NCI-H2081 treated with DMSO at 0.1 percent for 48 hours (cell line): ENCODE measurements at places on chromosomes 12 and 14.
A peak's percentile ranks its signal among the peaks of the same experiment; 100 is the strongest.

- peak; percentile 90 for DNase-seq
Measured at GRCh38 chr14:44463356-44464004, 43.6 kb downstream of the FSCB start.

- no peak for DNase-seq
Measured at GRCh38 chr12:108498136-108498535, 16.9 kb upstream of the FICD start.

DNA sequence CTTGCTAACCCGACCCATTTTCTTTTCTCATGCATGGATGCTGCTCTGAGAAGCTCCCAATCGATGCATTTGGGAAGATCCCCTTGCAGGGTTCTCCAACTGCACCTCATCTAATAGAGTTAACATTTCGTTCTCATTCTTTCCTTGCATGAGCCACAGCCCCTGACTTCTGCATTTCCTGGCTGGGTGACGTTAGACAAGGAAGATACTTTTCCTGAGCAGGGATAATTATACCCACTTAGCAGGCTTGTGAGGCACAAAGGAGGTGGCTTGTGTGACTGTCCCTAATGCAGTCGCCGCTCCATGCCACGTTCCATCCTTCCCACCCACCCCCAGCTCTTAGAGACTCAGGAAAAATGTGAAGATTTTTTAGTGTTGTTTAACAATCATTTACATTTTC is 195.1 kb downstream of the CHST11 start:
- no peak for DNase-seq

- DNase-seq, result no peak
Measured at GRCh38 chr12:3323002-3323685, 167.9 kb upstream of the PRMT8 start.

DNA sequence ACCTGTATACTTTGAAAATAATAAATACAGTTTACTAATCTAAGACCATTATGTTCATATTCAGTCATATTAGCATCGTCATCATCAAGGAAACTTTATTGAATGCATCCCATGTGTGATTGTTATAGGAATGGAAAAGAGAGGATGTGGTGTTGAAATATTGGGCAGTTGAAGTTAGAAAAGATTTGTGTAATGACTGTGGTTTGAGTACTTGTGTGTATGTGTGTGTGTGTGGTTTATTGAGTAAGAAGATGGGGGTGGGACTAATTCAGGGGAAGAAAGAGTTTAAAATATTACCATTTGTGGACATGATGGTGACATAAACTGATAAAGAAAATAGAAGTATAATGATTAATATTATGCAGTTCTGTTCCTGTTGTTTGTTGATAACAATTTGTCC is 238.7 kb upstream of the SEL1L start:
- DNase-seq, result no peak

- DNase-seq, result no peak
Measured at GRCh38 chr14:96795109-96795828, 1.9 kb upstream of the VRK1 start.

GRCh38 chr12:45547132-45547531 is 182.4 kb upstream of the ARID2 start:
- DNase-seq, result no peak

GRCh38 chr14:36524220-36524837 is 4.3 kb upstream of the NKX2-1 start:
- no peak for DNase-seq

DNA sequence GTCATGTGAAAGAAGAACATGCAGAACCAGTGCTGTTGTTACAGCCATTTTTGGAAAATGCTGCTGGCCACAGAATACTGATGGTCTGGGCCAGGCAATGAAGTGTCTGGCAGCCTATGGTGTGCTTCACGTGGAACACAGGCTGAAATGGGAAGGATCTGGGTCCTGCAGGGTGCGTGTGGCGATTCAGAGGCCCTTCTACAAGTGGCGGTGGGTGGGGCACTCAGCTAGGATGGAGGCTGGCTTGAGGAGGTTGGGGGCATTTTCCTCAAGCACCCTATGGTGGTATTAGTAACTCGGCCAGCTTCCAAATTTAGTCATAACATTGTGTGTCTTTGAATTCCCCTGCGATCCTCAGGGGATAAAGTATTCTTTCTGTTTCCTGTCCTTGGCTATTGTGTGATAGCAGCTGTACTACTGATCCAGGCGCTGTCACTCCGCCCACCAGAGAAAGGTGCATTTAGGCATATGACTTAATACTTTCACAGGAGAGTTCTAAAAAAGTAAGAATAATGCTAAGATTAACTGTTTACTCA is 9.2 kb upstream of the RAD52 start:
- no peak for DNase-seq

DNA sequence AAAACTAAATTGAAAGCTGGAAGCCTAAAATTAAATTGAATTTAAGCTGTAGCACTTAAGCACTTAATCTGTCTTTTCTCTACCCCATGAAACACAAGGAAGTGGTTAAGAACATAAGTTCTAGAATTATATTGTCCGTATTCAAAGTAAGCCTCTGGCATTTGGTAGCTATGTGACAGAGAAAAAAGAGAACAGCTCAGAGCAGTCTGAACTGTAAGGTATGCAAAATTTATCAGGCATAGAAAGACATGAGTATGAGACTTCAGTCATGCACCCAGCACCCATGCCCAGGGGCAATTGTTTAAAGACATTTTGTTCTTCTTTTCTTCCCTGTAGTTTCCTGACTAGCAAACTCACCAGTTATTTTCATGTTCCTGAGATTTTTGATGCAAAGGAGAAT is 116.7 kb downstream of the KCNMB4 start:
- DNase-seq, result no peak

GRCh38 chr14:64260418-64260817 is 33.8 kb downstream of the ESR2 start:
- no peak for DNase-seq

- no peak for DNase-seq
Measured at GRCh38 chr14:44898551-44898950, 63.2 kb downstream of the KLHL28 start.

- no peak for DNase-seq
Measured at GRCh38 chr12:123119808-123120207, 31.1 kb downstream of the PITPNM2 start.

DNA sequence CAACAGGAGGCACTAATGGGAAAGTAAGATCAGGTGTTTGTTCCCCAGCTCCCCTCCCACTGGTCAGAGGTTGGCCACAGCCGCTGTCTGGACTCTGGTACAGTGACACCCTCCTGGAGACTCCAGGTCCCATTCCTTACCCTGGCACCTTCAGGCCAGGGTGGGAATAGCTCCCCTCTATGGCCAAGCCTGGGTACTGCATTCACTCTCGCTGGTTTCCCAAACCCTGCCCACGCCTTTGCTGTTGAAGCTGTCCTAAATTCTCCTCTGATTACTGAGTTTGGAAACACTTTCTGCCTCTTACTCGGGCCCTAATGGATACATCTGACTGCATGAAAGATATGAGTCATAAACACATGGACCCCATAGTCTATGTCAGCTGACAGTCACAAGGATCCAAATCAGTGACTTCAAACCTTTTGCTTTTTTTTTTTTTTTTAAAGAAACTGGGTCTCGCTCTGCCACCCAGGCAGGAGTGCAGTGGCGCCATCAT is 17.9 kb downstream of the HRK start:
- DNase-seq, result no peak

DNA sequence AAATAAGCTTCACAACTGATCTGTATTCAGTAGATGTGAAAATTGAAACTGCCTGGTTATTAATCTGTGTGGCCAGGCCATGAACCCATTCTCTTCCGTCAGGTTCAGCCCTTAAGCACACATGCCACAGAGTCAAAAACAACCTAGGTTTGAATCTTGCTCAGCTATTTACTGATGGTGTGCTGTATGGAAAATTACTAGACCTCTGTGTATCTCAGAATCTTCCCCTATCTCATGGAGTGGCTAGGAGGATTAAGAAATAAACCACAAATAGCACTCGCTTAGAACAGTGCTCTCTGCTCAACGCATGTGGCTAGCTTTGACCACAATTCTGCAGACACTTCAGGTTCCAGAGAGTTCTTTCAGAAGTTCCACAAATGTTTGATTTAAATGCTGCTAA is 240.7 kb upstream of the PLEKHG7 start:
- DNase-seq, result no peak

DNA sequence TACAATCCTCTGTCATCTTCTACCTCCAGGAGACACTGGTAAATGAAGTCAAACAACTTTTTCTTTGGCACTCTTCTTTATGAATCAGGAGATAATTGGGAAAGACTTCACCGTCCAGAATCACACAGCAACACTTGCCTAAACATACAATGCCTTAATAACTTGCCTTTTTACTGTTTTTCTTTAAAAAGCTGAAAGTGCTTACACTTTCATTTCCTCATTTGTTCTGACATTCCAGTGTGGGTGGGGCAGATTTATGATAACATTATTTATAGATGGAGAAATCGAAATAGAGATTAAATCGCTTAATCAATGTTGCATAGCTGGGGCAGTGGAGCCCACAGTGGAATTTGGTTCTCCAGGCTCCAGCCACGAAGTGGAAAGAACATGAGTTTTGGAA is 2.8 kb upstream of the FRS2 start:
- DNase-seq, result no peak

DNA sequence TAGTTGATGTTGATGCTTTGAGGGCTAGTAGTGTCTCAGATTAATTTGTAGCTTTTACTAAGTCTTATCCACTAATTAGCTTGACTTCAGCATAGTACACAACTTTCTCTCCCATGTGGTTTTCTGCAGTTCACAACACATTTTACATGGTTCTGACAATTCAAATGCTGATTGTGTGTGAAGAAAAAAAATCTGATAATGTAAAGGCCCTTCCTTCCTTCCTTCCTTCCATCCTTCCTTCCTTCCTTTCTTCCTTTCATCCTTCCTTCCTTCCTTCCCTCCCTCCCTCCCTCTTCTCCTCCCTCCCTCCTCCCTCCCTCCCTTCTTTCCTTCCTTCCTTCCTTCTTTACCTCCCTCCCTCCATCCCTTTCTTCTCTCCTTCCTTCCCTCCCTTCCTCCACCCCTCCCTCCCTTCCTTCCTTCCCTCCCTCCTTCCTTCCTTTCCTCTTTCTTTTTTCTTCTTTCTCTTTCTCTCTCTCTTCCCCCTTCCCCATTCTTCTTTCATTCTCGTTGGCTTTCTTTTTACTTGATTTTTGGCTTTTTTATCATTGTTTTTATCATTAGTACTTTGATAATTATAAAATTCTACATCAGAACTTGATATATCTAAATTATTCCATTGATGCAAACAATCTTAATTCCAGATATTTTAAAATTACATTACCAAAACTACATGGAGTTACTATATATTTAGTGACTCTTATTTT is 1415.6 kb downstream of the LRFN5 start:
- DNase-seq, result no peak

- DNase-seq, result no peak
Measured at GRCh38 chr14:68634874-68635595, 157.8 kb downstream of the ZFP36L1 start.

- DNase-seq, result no peak
Measured at GRCh38 chr12:131126662-131127173, 173.0 kb downstream of the ADGRD1 start.

GRCh38 chr14:58587271-58587670 is 50.5 kb upstream of the DACT1 start:
- no peak for DNase-seq

DNA sequence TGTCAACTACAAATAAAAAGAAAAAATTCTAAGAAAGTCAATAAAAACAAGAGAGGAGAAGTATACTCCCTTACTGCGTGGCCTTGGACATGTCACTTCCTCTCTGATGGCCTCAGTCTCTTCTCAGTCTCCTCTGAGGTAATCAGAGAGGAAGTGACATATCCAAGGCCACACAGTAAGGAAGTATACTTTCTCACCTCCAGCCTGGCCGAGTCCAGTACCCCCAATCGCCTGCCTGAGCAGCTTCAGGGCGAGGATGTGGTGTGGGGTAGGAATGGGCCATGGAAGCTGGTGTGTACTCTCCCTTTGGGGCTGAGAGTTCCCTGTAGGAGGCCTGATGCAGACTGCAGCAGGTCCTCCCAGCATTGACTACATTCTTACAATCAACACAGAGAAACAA is 15.8 kb downstream of the VDR start:
- DNase-seq, result no peak

- DNase-seq, result no peak
Measured at GRCh38 chr14:75941030-75941429, 40.8 kb downstream of the TGFB3 start.

DNA sequence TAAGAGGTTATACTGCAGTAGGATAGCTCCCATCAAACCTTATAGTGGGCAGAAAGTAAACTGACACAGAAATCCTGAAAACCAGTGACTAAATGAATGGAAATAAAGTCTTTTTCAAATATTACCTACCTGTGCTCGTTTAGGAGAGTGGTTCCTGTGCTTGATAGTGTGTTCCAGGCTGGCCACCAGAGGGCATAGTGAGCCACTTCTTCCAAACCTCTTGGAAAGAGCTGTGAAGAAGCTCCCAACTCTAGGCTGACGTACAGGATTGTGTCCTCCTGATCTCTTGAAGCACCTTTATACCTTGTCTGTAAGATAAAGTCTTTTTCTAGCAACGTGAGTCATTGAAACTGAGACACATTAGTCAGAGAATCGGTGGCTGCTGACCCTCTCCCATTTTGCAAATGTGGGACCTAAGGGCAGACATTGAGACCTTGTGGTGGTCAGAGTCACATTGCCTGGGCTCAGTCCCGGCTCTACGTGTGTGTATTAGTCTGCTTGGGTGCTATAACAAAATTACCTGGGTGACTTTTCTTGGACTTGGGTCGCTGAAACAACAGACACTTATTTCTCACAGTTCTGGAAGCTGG is 17.6 kb downstream of the TDP1 start:
- DNase-seq, result peak; percentile 13

- no peak for DNase-seq
Measured at GRCh38 chr12:100145643-100146042, 3.0 kb upstream of the BLTP3B start.

DNA sequence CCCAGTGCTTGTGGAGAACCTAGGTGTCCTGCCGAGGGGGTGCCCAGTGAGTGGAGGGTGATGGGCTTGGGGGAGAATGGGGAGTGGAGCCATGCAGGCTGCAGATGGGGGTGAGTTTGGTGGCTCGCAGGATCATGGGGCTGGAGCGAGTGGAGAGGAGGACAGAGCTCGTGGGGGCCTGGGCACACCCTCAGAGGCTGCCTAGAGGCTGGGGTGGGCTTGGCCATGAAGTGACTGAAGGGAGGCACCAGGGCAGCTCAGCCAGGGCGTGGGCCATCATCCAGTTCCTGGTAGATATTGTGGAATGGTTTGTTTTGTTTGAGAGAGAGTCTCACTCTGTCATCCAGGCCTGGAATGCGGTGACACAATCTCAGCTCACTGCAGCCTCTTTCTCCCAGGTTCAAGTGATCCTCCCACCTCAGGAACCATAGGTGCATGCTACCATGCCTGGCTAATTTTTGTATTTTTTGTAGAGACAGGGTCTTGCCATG is 43.4 kb upstream of the AMN start:
- no peak for DNase-seq

GRCh38 chr14:22300646-22301045 is 288.4 kb downstream of the DAD1 start:
- no peak for DNase-seq

- DNase-seq, result no peak
Measured at GRCh38 chr12:124737040-124737419, 126.6 kb downstream of the SCARB1 start.

GRCh38 chr14:89903340-89903952 is 51.1 kb downstream of the EFCAB11 start:
- no peak for DNase-seq

GRCh38 chr12:92950011-92950410 is 20.9 kb upstream of the EEA1 start:
- no peak for DNase-seq
